Upper lobe of left lung (tissue), 6 donors: ENCODE measurements at places on chromosomes 3 and 15. TPM values are rescaled to one million over a fixed set of nuclear protein-coding genes. Genes with fewer than 3 reads are reported as not detected.

MAP6D1 gene
- total RNA-seq = 2.1 TPM

DNAH12 gene
- total RNA-seq = 4.5 TPM

PRR20G gene
- not detected for total RNA-seq

TIMP4 gene
- total RNA-seq = 4.0 TPM

SMCO1 gene
- total RNA-seq = not detected

C3orf85 gene
- not detected for total RNA-seq

PCOLCE2 gene
- total RNA-seq = 35.1 TPM

GOLGA8M gene
- total RNA-seq = 2.8 TPM

DPH6 gene
- 37.4 TPM for total RNA-seq

SPESP1 gene
- total RNA-seq = not detected

RTP3 gene
- not detected for total RNA-seq

DNA sequence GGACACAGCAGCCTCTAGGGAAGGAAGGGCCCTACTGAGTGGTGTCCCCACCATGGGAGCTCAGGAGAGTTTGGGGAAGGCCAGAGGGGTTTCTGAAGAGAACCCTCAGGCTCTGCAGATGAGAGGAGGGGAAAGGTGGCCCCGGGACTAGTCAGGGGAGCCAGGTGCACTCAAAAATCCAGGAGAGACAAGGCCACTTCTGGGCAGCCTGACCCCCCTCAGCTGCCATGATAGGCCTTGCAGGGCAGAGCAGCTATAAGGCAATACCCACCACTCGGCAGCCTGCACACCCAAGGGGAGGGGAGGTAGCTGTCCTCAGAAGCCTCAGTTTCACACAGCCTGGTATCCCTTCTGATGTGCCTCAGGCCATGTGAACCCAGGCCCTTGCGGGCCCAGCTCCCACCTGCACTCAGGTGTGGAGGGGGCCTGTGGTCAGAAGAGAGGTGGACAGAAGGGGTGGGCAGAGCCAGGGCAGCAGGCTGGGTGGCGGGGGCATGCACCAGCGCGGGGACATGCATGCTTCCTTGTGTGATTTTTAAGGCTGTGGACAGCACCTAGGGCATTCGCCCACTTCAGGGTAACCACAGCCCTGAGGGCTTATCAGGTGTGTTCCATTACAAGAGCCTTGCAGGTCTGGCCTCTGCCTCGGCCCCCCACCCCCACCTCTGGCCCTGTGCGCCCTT, 34.6 kb downstream of the SRPRB start:
- no peak for DNase-seq

DNA sequence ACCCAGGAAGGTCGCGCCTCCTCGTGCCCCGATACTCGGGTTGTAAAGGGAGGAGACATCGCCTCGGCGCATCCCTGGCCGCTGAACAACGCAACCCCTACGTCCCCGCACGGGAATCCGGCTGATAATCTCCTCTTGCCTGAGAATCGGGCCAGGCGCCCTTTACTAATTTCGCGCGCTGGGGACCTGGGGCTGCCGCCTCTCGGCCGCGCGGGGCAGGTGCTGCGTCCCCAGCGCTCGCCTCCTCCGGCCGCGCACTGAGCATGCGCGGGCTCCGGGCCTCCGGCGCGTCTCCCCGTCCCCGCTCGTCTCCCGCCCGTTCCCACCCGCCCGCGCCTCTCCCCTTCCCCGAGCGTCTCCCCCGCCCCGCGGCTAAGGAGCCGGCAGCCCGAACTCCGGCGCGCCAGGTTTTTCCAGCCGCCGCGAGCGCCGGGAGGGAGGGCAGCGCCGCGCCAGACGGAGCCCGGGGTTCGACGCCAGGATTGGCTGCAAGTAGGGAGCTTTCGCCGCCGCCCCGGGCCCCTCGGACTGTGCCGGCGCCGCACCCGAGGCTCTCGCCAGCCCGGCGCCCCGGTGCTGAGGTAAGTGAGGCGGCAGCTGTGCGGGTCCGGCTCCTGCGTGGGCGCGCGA, at the start of gene CNTN4:
Gene CNTN4, plus strand, starts transcription at position 469 of the 630 bp plus-strand sequence.
- peak; percentile 69 for DNase-seq

DNA sequence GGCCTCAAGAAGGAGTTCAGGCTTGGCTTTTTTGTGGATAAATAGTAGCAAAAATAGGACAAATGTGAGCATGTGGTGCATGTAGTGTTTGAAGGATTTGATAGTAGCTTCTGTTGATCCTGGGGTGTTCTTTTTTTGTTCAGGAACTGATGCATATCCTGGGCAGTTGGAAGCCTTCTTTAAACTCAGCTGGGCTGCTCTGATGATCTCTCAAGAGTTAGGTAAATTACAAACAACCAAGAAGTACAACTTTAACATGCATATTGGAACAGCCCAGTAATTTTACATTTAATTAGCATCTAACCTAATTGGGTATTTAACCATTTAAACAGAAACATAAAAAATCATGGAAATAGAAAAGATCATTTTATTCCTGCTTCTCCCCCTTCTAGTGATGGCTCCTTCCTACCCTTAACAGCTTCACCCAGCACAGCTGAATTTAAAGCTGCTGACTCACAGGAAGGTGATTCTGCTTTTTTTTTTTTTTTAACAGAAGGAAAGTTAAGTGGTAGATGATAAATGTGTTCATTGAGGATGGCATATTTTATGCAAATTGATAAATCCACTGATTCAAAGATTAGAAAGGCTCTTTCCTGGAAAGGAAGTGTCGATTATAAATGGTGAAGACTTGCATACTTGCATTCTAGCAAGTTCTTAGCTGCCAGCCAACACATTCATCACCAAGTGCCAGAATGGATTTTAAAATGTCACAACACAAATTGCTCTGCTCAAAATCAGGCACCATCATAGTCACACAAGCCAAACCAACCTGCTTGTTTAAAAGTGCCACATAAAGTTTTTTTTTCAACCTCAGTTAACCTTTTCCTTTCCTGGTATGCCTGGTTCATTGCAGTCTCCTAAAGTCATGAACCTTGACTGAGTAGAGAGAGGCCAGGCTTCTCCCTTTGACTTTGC, 20.0 kb downstream of the SLC35G2 start:
- DNase-seq = no peak

GRCh38 chr3:6605227-6605626, 255.7 kb upstream of the GRM7 start:
- DNase-seq = no peak

GRCh38 chr3:64799606-64800005, 111.8 kb upstream of the ADAMTS9 start:
- no peak for DNase-seq

- no peak for DNase-seq
Observed at GRCh38 chr15:42080186-42080918, 14.0 kb downstream of the PLA2G4D start.

DNA sequence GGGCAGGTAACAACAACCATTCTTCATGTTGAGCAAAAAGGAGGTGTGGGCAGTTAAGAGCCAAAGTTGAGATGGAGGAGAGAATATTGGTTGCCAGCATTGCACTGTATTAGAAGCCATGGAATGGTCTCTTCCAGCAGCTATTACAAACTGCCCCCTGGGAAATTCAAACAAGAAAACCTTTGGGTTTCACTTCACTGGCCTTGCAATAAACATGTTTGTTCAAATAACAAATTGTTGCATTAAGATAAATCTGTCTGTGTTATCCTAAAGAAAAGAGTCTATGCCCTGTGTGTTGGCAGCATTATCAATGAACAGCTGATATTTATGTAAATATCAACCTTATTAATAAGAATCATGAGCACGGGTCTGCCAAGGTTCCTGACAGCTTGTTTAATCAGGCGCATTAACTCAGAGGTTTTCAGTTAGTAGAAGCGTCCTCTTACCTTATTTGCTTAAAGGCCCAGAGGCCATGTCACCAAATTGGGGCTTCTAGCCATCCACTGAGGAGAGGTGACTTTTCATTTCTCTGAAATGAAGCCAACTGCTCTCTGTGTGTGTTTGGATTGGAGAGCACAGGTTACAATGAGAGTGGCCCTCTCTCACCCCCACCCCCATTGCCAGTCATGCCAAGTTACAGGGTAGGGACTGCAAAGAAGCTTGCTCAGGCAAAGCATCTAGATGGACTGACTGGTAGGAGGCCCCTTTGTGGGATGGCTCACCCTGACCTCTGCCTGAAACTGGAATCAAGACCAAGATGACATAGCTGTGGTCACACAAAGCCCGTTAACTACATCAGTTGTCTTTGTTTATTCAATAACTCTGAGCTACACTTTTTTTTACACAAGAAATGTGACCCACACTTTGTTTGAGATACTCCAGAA, 10.5 kb downstream of the FILIP1L start:
- DNase-seq = no peak

- no peak for DNase-seq
Observed at GRCh38 chr3:82643948-82644347, 882.5 kb upstream of the GBE1 start.

DNA sequence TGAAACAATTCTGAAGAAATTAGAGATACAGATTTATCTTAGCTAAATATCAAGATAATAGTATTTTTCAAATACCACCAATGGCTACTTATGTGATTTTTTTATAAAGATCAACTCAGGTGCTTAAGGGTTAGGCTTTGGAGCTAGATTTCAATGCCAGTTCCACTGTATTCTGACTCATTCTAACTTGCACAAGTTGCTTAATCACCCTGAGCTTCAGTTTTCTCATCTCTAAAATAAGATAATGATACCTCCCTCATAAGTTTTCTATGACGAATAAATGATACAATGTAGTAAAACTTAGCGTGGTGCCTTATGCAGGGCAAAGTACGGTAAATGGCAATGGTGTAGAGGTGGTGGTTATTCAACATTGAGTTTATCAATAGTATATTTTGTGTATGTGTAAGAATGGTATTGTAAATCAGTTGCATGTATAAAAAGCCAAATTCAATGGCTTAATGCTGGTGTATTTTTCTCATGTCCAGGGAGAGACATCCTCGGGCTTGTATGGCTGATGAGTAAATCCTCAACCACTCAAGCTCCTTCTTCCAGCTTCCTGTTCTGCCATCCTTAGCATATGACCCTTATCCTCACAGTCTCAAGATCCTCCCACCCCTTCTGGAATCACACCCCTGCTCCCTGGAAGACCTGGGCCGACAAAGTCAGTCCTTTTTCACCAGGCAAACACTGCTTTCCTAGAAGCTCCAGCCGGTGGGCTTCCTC, 505.9 kb upstream of the CFAP20DC start:
- DNase-seq = no peak

- no peak for DNase-seq
Observed at GRCh38 chr15:29813009-29813408, 9.3 kb downstream of the TJP1 start.

DNA sequence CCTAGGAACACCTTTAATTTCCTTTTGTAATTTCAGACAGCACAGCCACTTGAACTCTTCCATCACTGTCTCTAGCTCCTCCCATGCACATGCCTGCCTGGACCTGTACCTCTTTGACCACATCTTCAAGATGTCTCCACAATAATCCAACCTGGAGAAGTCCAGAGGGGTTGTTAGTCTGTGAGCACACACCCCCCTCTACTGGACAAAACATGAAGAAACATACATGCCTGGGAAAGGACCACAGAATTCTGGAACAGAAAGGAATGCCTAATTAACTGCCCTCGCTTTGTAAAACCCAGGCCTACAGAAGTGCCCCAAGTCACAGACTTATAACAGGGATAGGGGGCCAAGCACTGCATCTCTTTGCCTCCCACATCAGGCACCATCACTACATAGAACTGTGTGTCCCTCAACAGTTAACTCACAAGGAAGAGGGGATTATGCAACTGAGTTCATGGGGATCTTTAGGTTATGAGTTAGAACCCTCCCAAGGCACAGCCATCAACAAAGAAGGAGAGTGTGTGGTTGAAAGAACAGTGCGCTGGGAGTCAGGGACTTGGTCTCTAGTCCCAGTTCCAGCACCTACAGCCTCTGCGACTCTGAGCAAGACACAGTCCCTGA, 61.7 kb downstream of the FMN1 start:
- DNase-seq = no peak

DNA sequence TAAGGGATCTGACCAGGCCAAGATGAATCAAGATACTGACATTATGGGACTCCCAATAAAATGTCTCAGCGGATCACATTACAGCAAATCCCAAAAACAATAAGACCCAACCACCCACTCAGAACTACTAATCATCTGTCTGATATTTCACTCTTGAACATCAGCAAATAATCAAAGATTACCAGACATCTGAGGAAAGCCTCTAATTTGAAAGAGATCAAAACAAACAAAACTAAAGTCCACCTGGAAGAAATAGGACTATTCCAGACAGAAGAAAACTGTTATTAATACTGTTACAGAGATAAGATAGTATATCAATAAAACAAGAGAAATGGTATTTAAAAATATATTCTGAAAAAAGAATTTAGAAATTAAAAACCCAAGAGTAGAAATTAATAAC, 29.0 kb downstream of the TP53BP1 start:
- DNase-seq = no peak

- no peak for DNase-seq
Observed at GRCh38 chr3:152192050-152192449, 76.7 kb upstream of the MBNL1 start.

GRCh38 chr3:159936541-159936940, 52.1 kb upstream of the IL12A start:
- DNase-seq = no peak

- no peak for DNase-seq
Observed at GRCh38 chr15:90040618-90041017, 39.5 kb downstream of the ZNF710 start.

- no peak for DNase-seq
Observed at GRCh38 chr15:89893027-89893426, 767 bp downstream of the AP3S2 start.

- DNase-seq = peak; percentile 94
Observed at GRCh38 chr3:169668957-169669741, 5.6 kb upstream of the MECOM start.

DNA sequence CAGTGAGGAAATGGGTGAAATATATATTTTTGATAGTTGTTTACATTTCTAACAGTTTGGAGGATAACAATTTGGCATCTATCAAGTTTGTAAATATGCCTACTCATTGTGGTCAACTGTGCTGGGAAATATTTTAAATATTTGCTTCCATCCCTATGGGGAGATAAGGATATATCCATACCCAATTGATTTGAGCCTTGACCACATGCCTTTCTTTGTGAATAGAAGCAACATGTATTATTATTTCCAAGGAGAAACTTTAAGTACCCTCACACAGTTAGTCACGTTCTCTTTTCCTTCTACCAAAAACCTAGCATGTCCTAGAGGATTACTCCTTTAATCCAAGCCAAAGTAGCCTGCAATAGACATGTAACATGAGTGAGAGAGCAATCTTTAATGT, 245.4 kb upstream of the CBLB start:
- DNase-seq = no peak

- no peak for DNase-seq
Observed at GRCh38 chr3:148309390-148310035, 388.2 kb upstream of the AGTR1 start.

DNA sequence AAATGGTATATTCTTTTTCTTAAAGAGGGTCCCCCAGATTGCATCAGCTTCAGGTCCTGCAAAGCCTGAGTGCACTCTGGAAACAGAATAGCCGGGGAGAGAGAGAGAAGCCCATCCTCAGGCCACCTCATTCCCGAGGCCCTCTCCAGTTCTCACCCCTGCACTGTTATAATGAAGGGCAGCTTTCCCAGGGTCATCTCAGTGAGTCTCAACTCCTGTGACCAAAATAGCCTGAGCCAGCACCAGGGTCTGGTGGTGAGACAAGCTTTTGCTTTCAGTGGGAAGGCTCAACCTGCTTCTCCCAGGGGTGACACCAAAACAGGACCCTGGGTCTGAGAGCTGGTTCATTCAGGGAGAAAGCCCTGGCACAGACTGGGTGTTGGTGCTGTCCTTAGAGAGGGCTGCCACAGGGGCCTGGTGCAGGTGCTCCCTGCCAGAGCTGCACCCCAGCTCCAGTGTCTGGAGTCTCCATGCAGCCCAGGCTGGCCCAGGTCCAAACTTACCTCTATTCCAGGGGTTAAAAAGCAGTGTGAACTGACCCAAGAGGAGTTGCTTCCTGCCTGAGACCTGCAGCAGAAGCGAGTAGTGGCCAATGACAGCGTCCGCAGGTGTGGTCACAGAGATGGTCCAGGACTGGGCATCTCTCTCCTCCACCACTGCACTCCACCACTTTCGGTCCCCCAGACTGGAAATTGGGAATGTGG, 6.1 kb downstream of the EPB42 start:
- no peak for DNase-seq
